H1 (cell line): ENCODE measurements at places on chromosomes 12 and 14. TPM values are rescaled to one million over a fixed set of nuclear protein-coding genes. Genes with fewer than 3 reads are reported as not detected.

The NID2 gene
- 6.1 and 6.9 TPM in 2 replicates for total RNA-seq

The ERBB3 gene
- 49.2 and 52.4 TPM in 2 replicates for total RNA-seq

DNA sequence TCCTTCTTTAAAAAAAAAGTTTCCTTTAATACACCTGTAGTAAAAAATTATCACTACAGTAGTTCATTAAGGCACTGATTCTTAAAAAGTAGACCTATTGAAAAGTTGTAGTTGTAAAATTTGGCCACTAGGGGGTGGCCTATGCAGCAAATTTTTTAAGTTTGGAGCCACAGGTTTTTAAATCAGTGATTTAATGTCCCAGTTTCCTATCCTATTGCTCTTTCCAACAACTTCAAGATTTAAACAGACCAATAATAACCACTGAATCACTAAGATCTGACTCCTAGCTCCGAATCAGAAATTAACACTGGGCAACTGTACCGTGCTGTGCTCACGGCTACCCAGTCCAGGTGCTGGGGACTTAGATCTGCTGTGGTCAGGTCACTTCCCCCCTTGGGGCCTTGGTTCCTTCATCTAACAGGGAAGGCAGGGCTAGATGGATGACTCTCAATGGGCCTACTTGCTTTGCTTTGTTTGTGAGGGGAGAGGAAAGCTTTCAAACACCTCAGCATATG is 279.3 kb downstream of the MED13L start:
- DNase-seq, result peak; percentile 61
- no peak overlapping the region for H3K27ac ChIP-seq
- H3K36me3 ChIP-seq, result peaks cover 10% of the 10 kb centered on the region
- no peak overlapping the region for H3K4me3 ChIP-seq
- 0 out of 2 replicates have a peak, but pooled peaks cover 2% of the 10 kb centered on the region for H3K4me1 ChIP-seq

DNA sequence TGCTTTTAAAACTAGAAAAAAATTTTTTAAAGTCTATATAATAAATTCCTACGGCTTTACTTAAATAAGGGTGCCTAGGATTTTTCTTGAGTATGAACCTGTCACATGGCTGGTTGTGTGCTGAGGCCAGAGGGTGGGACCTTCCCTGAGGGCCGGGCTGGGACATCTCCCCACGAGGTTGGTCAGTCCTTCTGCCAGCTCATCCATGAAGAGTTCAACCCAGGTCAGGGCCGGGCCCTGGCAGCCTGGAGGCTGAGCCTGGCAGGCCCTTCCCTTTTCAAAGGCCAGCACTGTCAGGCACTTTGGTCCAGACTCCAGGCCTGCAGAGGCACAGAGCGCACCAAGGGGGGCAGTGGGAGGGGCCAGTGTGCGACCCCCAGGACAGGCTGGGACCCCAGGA is 31.7 kb downstream of the TNFAIP2 start:
- H3K4me1 ChIP-seq, result no peaks in the 10 kb centered on the region
- DNase-seq, result no peak
- H3K36me3 ChIP-seq, result no peaks in the 10 kb centered on the region
- H3K4me3 ChIP-seq, result no peak overlapping the region
- H3K27ac ChIP-seq, result no peak overlapping the region
- H3K27me3 ChIP-seq, result no peaks in the 10 kb centered on the region

The MANSC4 gene
- total RNA-seq, result not detected in 2 replicates

DNA sequence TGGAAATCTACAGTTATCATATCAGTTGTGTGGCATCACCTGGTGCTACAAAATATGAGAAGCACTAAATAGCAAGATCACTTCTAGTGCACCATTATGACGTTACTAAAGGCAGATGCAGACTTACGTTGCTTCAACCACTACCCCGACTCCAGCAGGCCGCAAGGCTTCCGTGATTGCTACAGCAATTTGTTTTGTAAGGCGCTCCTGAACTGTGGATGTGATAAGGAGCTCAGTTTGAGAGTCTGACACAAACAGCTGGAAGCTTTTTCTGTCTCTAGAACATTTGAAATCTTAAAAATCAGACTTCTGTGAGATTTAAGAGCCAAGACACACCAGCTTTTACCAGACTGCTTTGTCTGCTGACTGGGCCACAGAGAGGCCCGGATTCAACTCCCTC is 57.0 kb downstream of the GCH1 start:
- no peaks in the 10 kb centered on the region for H3K4me1 ChIP-seq
- H3K36me3 ChIP-seq, result no peaks in the 10 kb centered on the region
- no peaks in the 10 kb centered on the region for H3K27me3 ChIP-seq
- H3K27ac ChIP-seq, result no peak overlapping the region
- no peak overlapping the region for H3K4me3 ChIP-seq
